Muscle of leg (tissue), 16 donors: ENCODE measurements at places on chromosomes 11 and 22. TPM values are rescaled to one million over a fixed set of nuclear protein-coding genes. Genes with fewer than 3 reads are reported as not detected.

DNA sequence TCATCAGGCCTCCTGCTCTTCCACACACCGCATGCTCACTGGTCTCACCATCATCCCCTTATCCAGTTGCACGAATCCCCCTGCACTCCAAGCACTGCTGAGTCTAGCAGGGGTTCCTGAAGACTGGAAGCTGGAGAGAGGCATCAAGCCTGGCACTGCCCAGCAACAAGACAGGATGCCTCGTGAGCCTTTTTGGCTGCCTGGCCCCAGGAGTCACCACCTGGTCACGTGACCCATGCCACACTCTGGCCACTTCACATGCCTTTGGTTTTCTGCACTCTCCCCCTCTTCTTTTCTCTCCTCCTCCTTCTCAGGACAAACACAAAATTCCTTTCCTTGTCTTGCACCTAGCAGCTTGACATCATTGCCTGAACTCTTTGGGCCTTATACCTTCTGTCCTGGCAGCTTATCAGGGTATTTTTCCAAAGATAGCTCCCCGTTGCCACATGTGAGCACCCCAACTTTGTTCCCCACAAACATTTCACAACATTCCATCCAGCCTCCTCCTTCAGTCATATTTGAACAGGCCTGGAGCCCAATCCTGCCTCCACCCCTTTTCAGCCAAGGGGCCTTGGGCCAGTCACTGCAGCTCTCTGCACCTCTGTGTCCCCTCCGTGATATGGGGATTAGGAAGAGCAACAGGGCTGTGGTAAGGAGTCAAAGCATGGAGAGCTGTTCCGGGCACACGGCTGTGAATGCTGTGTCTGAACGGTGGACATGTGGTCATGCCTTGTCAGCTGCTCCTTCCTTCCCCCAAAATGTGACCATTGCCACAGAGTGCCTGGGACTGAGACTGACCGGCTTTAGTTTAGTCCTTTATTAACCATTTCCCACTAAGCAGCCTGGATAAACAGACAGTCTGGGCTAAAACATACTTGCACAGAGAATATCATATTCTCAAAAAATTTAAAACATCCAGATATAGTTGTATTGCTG is 2.8 kb upstream of the PACSIN2 start:
- H3K27me3 ChIP-seq, result no peaks in the 10 kb centered on the region
- H3K4me3 ChIP-seq, result no peak overlapping the region
- DNase-seq, result no peak
- no peaks in the 10 kb centered on the region for H3K36me3 ChIP-seq

DNA sequence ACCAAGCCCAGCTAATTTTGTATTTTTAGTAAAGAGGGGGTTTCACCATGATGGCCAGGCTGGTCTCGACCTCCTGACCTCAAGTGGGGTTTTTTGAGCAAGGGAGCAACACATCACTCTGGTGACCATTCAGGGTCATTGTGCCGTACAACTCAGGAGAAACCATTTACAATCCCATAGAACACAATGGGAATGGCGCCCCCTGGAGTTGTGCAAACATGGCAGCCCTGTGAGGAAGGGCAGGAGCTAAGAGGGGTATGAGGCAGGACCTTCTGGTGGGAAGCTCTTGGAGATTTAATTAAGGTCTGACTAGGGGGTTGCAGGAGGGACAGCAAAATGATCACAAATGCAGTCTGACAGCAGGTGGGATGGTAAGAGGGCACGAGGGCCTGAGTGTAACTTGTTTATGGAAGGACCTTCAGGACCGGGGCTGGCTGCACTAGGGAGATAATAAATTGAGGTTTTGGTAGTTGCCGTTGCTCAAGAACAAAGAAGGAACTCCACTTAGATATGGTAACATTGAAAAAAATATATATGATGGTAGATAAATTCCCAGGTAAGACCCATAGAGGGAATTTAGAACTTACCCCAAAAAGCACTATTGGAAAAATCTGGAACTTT is 9.1 kb upstream of the CSF2RB start:
- H3K27ac ChIP-seq, result no peak overlapping the region
- no peak for DNase-seq
- no peaks in the 10 kb centered on the region for H3K4me1 ChIP-seq
- no peaks in the 10 kb centered on the region for H3K36me3 ChIP-seq

- H3K27me3 ChIP-seq, result peaks cover 17% of the 10 kb centered on the region
- no peak overlapping the region for H3K4me3 ChIP-seq
- peaks cover 11% of the 10 kb centered on the region for H3K4me1 ChIP-seq
Observed at GRCh38 chr11:113977071-113977490, 2.2 kb downstream of the HTR3A start.

GRCh38 chr11:65303555-65303954 is 11.1 kb upstream of the CDC42EP2 start:
- peaks cover 77% of the 10 kb centered on the region for H3K4me1 ChIP-seq
- H3K36me3 ChIP-seq, result peaks cover 36% of the 10 kb centered on the region
- H3K4me3 ChIP-seq, result no peak overlapping the region

GRCh38 chr22:27641049-27641795 is 160.3 kb downstream of the MN1 start:
- H3K4me3 ChIP-seq, result no peak overlapping the region
- H3K36me3 ChIP-seq, result no peaks in the 10 kb centered on the region
- H3K27ac ChIP-seq, result peak overlapping the region; percentile 85
- peak; percentile 52 for DNase-seq

DNA sequence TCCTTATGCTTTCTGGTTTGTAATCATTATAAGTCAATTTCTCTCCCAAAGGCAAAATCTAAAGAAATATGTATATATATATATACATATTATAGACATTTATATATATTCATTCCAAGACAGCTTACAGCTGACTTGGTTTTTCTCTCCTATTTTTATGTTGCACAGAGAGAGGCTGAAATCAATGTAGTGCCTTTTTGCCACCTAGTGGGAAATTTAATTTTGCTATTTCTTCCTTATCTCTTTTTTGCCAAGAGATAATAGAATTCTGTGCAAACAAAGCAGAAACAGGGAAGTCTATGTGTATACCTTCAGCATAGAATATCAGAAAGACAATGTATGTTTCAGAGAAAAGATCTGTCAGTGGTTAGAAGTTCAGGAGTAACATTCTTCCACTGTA is 186.0 kb upstream of the ANO5 start:
- H3K4me1 ChIP-seq, result no peaks in the 10 kb centered on the region
- no peaks in the 10 kb centered on the region for H3K27me3 ChIP-seq
- H3K27ac ChIP-seq, result no peak overlapping the region

DNA sequence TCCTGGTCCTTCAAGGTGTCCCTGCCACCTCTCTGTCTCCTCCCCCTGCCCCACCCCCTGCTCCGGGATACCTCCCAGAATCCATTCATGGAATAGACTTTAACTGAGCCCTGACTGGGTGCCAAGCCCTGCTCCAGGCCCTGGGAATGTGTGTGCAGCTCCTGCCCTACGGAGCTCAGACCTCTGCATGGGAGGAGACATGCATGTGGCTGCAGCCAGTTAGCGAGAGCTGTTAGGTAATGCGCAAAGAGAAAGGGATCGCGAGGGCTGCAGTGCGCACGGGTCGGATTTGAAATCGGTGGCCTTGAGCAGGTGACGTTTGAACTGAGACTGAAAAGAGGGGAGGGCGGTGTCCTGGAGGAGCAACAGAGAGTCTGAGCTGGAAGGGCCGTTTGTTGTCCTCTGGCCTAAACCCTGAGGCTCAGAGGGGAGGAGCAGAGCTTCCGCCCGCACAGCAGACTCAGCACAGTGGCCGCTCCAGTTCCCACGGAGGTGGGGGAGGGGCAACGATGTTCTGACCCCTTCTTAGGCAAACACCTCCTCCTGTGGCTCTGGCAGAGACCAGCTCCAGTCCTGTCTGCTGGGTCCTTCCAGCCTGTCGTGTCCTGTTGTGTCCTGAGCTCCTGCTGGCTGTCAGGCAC is 19.8 kb upstream of the LRRC10B start:
- H3K4me3 ChIP-seq, result no peak overlapping the region
- H3K27ac ChIP-seq, result no peak overlapping the region
- H3K36me3 ChIP-seq, result no peaks in the 10 kb centered on the region
- peaks cover 26% of the 10 kb centered on the region for H3K4me1 ChIP-seq

DNA sequence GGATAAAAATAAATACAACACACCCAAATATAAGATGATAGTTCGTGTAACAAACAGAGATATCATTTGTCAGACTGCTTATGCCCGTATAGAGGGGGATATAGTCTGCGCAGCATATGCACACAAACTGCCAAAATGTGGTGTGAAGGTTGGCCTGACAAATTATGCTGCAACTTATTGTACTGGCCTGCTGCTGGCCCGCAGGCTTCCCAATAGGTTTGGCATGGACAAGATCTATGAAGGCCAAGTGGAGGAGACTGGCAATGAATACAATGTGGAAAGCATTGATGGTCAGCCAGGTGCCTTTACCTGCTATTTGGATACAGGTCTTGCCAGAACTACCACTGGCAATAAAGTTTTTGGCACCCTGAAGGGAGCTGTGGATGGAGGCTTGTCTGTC is 4.9 kb downstream of the IFT46 start:
- H3K4me1 ChIP-seq, result peaks cover 6% of the 10 kb centered on the region
- peaks cover 22% of the 10 kb centered on the region for H3K36me3 ChIP-seq
- no peaks in the 10 kb centered on the region for H3K27me3 ChIP-seq
- DNase-seq, result no peak
- H3K4me3 ChIP-seq, result no peak overlapping the region

- H3K4me3 ChIP-seq, result no peak overlapping the region
- no peak overlapping the region for H3K27ac ChIP-seq
- peaks cover 15% of the 10 kb centered on the region for H3K4me1 ChIP-seq
- H3K27me3 ChIP-seq, result peaks cover 3% of the 10 kb centered on the region
- no peaks in the 10 kb centered on the region for H3K36me3 ChIP-seq
- no peak for DNase-seq
Observed at GRCh38 chr11:113578033-113578380, 102.8 kb upstream of the DRD2 start.

DNA sequence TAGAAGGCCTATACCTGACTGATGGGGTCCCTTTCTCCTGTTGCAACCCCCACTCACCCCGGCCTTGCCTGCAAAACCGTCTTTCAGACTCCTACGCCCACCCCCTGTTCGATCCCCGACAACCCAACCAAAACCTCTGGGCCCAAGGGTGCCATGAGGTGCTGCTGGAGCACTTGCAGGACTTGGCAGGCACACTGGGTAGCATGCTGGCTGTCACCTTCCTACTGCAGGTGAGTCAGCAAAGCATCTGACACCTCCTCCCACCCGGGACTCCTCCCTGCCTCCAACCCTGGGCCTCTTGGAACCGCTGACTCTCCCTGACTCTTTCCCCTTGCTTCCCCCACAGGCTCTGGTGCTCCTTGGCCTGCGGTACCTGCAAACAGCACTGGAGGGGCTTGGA is 1.2 kb downstream of the ROM1 start:
- no peak for DNase-seq
- H3K4me1 ChIP-seq, result peaks cover 26% of the 10 kb centered on the region
- H3K4me3 ChIP-seq, result no peak overlapping the region
- H3K27me3 ChIP-seq, result peaks cover 2% of the 10 kb centered on the region
- peak overlapping the region; percentile 92 for H3K27ac ChIP-seq

XNDC1N gene
- total RNA-seq, result 5.3 TPM

RAB39A gene
- 0.58 TPM for total RNA-seq

GNG3 gene
- total RNA-seq, result not detected

ALG9 gene
- total RNA-seq, result 25.7 TPM
